ENCODE measurements at places on chromosomes 3 and 15. TPM values are rescaled to one million over a fixed set of nuclear protein-coding genes. Genes with fewer than 3 reads are reported as not detected.

Gene SV2B
- total RNA-seq, result 0.12 TPM

Gene TNFSF10
- 1.4 TPM for total RNA-seq

Gene COL6A5
- 0.12 TPM for total RNA-seq

Gene RGMA
- total RNA-seq, result 3.2 TPM

Gene CPN2
- total RNA-seq, result not detected

Measured in smooth muscle cell of the coronary artery (primary cell).